ENCODE measurements at places on chromosomes 11 and 22.

DNA sequence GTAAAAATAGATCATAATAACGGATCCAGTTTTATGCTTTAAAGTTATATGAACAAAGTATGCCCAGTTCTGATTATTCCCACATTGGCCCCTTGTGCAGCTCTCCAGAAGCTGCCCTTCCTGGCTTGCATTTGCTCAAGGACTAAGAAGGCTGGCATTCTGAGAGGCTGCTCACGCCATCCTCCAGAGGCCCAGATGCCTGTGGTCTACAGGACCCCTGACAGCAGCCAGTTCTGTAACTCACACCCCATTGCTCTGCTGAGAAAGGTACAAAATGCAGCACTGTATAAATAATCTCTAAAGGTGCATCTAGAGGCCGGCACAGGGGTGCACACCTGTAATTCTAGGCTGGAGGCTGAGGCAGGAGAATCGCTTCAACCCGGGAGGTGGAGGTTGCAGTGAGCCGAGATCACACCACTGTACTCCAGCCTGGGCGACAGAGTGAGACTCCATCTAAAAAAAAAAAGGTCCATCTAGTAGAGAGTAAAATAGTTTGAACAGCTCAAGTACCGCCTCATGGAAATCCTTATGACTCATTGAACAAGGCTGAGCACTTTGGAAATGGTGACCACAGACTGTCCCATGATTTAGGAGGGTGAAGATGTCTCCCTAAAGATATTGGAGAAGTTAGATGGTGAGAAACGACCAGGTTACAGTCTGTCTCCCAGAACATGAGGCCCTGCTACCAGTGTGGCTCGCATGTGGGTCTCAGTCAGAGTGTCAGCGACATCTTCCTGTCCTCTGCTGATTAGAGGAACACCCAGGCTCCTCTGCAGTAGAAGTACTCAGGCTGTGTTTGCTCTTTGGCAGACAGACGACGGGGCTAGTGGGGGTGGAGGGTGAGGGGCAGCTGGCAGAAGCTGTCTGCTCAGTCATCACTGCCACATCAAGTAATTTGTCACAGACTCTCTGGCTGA lies 56.3 kb downstream of the KREMEN1 start:
- DNase-seq, result no peak

DNA sequence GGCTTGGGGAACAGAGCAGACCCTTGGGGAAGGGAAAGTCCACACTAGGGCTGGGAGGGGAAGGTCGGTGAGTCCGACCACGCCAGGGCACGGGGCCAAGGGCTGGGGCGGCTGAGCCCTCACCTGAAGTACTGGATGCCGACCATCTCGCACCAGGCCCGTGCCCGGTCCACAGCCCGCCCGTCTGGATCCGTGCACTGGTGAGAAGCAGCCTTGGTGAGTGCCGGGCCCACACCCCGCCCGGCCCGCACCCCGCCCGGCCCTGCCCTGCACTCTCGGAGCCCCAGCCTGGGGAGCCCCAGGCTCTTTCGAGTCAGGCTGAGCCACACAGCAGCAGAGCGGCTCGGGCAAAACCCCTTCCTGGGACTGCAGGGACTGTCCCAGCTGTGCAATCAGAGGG lies 1.9 kb upstream of the BAIAP2L2 start:
- DNase-seq, result no peak

- DNase-seq, result no peak
Observed at GRCh38 chr11:64810891-64811272, 531 bp upstream of the MEN1 start.

- DNase-seq, result no peak
Observed at GRCh38 chr11:61256710-61257482, 15.9 kb downstream of the PGA5 start.

DNA sequence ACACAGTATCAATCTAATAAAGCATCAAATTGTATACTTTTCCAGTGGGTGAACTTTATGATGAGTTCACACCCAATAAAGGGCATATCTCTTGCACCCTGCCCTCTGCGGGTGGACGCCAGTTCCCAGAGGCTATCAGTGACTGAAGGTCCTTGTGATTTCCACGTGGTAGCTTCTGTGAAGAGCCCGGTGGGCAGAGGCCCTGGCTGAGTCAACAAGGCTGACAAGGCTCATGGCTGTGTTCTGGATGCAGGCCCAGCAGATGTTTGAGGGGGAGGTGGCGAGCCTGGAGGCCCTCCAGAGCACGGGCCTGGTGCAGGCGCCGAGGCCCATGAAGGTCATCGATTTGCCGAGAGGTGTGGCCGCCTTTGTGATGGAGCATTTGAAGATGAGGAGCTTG lies 71.4 kb downstream of the PIWIL3 start:
- DNase-seq, result no peak

GRCh38 chr11:10998674-10999073 lies 140.8 kb upstream of the ZBED5 start:
- no peak for DNase-seq

DNA sequence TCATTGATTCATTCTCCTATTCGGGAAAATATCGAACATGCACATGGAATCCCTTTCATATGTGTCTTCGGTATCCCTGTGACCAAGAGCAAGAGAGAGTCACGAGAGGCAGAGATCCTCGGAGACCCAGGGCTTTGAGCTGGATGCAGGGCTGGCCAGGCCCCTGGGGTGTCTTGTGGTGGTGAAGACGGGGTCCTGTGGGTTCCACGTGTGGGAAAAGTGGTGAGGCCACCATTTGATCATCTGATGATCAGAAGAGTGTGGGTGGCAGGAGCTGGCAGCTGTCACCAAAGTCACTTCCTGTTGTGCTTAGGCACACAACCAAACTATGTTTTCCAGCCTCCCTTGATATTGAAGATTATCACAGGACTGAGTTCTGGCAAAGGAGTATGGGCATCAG lies 94.0 kb downstream of the BRD1 start:
- DNase-seq, result no peak

- no peak for DNase-seq
Observed at GRCh38 chr11:110793556-110793955, 81.3 kb upstream of the ARHGAP20 start.

DNA sequence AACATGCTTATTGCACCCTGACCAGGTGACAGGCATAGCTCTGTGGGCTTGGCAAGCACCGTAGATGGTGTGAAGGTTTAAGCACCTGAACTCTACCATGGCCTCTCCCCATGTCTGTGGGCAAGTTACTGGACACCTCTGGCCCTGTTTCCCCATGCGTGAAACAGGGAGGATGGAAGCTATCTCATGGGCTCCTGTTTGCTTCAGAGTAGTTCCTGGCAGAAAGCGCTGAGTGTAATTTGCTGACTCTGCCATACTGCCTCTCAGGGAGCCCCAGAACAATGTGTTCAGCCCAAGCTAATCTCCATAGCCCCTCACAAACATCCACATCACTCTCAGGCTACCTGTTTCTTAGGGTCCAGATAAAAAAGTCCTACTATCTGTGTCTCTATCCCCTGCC lies 2.4 kb downstream of the CBX6 start:
- no peak for DNase-seq

- DNase-seq, result no peak
Observed at GRCh38 chr11:134537941-134538340, 125.9 kb upstream of the B3GAT1 start.

DNA sequence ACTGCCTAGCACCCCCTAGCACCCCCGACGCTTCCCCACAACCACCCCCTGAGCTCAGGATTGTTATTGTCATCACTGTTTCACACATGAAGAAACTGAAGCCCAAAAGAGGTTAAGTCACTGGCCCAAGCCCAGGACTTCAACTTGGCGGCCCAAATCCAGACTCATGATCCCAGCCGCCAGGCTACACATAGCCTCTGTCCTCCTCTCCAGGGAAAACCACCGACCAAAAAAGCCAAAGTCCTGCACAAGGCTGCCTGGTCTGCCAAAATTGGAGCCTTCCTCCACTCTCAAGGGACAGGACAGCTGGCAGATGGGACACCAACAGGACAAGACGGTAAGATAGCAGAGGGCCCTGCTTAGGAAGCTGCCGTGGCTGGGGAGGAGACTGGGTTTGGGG lies 10.8 kb downstream of the L3MBTL2 start:
- DNase-seq, result no peak

DNA sequence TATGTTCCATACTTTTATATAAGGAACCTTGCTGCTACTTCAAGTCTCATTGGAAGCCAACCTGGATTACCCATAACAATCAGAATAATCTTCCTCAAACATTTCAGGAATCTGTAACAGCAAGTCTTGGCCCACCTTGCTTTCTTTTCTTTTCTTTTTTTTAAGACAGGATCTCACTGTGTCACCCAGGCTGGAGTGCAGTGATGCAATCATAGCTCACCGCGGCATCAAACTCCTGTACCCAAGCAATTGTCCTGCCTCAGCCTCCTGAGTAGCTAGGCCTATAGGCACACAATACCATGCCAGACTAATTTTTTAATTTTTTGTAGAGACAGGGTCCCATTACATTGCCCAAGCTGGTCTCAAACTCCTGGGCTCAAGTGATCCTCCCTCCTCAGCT lies 29.3 kb upstream of the PRDM10 start:
- no peak for DNase-seq
